ENCODE measurements at places on chromosomes 13 and 19.

DNA sequence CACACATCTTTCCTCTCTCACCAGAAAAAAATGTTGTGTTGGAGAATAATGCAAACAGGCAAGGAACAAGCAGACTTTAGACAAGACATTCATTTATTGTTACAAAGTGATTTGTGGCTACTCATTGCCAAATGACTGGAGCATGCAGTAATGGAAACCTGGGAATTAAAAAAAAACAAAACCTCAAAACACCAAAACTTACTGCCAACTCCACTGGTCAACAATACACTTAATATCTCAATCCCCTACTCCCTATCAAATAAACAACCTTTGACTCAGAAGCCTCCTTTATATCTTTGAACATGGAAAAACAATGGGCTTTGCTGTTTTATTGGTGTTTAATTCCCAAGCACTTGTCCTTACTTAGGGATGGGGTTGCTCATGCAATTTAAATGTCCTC is 112.8 kb downstream of the POSTN start:
- DNase-seq: no peak

DNA sequence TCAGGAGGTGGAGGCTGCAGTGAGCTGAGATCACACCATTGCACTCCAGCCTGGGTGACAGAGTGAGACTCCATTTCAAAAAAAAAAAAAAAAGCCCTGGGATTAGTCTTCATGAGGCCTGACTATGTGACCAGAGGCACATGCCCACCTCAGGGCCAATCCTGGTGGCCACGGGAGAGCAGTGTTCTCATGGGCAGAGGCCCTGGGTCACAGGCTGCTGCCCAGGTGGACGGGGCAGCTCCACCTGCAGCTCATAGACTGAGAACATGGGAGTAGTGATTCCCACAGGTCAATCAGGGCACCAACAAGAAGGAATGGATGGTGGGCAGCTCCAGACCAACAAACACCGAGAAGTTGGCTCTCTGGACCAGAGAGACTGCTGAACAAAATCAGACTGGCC is 26.1 kb upstream of the PEPD start:
- peak; percentile 10 for DNase-seq

DNA sequence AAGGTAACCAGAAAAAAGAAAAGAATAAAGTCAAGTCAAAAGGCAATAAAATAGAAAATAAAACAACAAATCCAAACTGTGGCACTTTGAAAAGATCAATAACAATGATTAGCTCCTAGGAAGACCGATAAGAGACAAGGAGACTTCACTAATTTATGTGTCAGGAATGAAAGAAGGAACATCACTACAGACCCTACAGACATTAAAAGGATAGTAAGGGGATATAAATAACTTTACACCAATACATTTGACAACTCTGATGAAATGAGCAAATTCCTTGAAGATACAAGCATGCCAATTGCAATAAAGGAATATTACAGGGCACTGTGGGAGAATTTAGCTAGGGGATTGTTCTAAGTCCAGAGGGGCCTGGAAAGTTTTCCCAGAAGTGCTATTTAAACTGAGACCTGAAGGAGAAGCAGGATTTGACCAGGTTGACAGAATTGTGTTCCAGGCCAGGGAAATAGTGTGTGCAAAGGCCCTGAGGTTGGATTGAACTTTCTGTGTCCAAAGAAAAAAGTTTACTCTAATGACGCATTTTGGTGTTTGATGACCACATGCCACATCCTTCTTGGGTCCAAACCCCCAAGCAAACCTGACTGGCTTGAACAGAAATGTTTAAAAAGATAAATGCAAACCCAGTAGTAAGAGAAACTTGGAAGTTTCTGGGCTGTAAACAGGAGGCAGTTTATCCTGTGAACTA is 1.6 kb upstream of the C19orf38 start:
- no peak for DNase-seq

DNA sequence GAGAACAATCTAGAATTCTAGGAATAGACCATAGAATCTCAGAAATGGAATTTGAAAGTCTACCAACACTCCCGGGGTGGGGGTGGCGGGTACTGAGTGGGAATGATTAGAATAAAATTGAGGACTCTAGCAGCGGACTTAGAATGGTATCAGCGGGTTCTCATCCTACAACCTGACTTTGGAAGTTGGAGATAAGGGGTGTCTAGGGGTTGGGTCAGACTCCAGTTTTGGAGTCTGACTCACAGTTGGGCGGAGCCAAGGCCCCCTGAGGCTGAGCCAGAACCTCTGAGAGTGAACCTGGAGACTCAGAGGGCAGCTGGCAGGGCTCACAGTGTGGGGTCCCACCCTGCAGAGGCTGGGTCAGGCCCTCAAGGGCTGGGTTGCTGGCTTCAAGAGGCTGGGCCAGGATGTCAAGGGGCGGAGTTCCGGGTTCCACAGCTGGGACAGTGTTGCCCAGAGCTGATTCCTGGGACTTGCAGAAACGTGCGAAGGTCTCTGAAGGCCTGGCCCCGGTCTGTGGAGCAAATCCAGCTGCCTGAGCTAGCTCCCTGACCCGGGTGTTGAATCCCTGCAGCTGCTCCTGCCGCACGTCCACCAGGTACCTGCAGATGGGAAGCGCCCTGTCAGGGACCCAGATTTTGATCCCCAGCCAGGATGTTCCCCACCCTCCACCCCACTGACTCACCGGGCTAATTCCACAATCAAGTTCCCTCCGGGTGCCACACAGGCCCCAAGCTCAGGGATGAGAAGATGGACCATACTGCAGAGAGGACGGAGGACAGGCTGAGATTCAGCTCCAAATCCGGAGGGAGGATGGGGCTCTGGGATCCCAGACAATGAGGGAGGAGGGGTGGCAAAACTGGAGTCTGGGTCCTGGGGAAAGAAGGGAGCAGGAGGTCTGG is 1.6 kb upstream of the TNNI3 start:
- no peak for DNase-seq

DNA sequence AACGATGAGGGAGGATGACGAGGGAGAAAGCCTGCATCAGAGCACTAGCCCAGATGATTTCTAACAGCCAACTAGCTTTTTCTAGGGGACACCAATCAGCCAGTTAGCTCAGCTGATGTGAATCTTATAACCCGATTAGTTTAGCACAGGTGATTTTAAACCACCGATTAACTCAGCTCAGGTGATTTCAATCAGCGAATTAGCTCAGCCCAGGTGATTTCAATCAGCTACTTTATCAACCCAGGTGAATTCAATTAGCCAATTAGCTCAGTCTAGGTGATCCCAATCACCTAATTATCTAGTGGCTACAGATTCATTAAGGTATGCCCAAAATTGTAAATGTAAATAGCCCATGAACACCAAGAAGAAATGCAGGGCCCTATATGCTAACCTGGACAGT is 146.9 kb downstream of the ZNF486 start:
- DNase-seq: no peak

- DNase-seq: no peak
Measured at GRCh38 chr13:75478659-75479058, 3.3 kb downstream of the TBC1D4 start.

DNA sequence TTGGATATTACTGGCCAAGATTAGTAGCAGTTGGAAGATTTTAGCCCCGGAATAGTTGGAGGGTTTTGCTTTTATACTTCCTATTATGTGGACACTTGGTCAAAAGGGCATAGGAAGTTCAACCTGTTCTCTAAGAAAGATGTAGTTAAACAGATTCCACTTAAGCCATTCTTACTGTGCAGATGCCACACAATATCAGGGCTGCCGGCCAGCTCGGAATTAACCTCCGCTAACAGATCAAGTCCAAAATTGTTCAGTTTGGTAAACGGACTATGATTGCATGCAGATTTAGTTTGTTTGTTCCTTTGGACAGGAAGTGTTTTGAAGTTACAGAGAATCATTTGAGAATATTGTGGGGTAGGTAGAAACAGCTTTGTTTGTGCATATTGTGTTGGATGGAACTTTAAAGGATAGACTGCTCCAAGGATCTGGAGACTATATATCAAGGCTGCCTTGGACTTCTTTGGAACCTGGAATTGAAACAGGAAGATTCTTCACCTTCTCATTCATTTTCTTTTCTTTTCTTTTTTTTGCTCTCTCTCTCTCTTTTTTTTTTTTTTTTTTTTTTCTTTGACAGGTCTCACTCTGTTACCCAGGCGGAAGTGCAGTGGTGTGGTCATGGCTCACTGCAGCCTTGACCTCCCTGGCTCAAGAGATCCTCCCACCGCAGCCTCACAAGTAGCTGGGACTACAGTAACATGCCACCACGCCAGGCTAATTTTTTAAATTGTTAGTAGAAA is 5.0 kb upstream of the SPRY2 start:
- no peak for DNase-seq

DNA sequence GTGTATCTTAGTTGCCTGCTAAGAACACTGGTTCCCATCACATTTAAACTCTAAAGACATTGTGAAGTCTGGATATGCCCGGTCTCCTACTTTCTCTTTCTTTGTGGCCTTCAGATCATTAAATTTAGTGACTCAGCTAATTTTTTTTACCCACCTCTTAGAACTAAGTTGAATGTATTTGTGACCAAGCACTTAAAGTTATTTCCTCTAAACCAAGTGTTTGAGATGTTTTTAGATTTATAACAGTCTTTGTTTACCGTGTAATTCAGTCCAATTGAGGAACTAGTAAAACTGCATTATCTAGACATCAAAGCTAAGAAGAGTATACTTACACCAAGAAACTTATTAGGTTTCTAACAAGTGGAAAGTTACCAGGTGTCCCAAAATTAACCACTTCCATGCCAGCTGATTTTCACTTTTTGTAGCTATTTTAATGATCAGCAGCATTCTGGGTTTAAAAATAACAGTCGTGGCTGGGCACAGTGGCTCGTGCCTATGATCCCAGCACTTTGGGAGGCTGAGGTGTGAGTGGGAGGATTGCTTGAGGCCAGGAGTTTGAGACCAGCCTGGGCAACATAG is 53.1 kb downstream of the ARHGAP35 start:
- DNase-seq: no peak

DNA sequence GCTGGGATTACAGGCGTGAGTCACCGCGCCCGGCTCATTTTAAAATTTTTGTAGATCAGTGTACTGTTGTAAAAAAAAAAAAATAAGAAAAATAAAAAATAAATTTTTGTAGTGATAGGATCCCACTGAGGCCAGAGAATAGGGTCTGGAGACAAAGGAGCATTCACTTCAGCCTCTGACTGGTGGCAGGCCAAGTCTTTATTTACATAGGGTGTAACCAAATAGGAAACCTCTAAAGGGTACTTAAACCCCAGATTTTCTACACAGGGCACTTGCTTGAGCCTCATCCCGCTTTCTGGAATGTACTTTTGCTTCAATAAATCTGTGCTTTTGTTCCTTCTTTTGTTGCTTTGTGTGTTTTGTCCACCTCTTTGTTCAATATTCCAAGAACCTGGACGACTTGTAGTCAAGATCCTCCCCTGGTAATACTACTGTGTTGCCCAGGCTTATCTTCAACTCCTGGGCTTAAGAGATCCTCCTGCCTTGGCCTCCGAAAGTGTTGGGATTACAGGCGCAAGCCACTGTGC is 2.1 kb upstream of the PDCD2L start:
- no peak for DNase-seq

GRCh38 chr19:38653028-38653571 is 5.7 kb downstream of the ACTN4 start:
- DNase-seq: no peak

DNA sequence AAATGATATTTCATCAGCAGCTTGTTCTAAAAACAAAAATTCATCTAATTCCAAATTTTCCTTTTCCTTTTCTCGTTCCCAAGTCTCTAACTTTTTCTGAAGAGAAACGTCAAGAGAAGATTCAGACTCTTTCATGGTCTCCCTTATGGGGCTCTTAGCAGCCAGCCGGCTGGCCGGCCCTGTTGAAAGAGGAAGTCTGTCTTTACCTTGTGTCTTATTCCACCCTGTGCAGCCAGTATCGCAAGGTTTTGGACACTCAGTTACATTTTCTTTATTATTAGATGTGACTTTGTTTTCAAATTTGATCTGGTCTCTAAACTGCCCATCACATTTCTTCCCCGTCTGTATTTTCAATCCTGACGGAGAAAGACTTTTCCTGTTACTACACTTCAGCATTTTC is 142.3 kb downstream of the RNF17 start:
- no peak for DNase-seq

DNA sequence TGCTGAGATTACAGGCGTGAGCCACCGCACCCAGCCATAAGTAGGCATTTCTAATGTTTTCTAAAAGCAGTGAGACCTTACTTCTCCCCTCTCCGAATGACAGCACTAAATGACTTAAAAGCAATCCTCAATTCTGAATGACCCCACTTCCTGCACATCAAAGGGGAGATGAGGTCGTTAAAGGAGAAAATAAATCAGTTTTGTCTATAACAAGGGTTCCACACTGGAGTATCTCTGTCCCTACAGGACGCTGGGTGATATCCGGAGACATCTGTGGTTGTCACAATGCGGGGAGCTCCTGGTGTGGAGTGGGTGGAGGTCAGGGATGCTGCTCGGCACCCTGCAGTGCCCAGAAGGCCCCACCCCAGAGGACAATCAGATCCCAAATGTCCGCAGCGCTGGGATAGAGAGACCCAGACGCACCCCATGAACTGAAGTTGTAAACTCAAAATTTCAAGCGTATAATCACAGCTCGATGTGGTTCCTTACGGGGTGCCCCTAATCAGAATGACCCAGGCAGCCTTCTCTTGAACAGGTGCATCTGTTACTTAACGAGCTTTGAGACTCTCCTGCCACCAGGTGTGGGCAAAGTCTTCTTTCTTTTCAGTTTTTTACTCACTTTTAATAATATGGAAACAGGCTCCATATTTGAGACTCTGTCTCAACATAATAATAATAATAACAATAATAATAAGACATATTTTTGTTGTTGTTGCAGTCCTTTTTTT is 2.9 kb downstream of the GNG7 start:
- DNase-seq: no peak

DNA sequence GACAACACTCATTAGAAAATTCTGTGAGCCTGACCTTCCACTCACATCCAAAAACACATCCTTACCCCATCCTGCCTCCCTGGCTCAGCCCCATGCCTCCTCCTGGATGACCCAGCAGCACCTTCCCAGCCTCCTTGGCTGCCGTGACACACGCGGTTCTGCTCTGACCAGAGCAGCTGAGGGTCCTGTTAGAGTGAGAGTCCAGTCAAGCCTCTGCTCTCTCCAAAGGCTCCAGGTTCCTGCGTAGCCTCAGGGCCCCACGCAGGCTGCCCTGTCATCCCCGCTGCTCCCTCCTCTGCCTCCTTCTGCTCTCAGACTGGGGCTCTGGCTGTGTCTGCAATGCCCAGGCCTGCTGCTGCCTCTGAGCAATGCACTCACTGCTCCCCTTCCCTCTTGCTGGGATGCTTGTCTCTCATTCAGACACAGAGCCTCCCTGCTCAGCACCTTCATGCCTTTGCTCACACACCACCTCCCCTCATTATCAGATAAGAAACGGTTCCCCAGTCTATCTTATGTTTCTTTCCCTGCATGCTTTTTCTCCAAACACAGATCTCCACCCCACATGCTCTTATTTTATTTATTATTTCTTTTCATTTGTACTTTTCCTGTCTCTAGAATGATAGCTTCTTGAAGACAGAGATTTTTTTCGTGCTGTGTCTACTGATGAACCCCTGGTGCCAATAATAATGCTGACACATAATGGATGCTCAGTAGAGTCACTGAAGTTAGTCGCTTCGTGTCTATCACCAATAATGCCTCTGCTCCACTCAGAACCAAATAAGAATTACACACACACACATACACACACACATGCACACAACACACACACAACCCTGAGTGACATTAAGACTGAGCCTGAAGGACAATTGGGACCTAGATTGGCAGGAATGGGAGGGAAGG is 10.2 kb upstream of the SIGLEC6 start:
- no peak for DNase-seq

- no peak for DNase-seq
Measured at GRCh38 chr13:99886706-99887105, 84.9 kb downstream of the ZIC5 start.

GRCh38 chr13:98252931-98253470 is 75.9 kb upstream of the RNF113B start:
- DNase-seq: no peak

- DNase-seq: no peak
Measured at GRCh38 chr13:29914581-29914980, 64.2 kb upstream of the UBL3 start.
